ENCODE measurements at places on chromosomes 2 and 18.

DNA sequence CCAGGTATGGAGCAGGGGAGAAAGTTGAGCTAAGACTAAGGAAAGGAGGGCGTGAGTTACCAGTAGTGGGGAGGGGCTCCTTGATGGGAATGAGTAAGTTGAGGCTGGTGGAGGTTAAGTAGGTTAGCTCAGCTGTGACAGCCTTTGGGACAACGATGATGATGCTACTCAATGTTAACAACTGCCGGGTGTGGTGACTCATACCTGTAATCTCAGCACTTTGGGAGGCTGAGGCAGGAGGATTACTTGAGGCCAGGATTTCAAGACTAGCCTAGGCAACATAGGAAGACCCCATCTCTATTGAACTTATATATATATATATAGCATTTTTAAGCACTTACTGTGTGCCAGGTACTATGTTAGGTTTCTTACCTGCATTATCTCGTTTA is 48.4 kb downstream of the HK2 start:
- DNase-seq, result no peak

DNA sequence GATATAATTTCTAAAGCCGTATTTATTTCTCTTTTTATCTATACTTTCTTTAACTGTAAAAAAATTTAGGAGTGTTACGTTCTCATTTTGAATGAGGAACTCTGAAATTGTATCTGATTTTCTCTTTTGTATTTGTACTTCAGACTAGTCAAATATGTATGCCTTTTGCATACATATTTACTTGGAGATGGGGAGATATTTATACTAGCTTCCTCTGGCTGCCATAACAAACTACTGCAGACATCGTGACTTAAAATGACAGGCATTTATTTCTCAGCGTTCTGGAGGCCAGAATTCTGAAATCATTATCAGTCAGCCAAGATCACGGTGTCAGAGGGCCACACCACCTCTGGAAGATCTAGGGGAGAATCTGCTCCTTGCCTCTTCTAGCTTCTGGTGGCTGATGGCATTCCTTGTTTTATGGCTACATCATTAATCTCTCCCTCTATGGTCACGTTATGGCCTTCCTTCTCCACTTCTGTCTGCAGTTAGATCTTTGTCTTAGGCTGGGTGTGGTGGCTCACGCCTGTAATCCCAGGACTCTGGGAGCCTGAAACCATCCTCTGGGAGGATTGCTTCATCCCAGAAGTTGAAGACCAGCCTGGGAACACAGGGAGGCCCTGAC is 8.2 kb downstream of the LCLAT1 start:
- no peak for DNase-seq

- no peak for DNase-seq
These were observed 26.5 kb downstream of the ZAP70 start for GRCh38 chr2:97739893-97740245.

GRCh38 chr2:188975497-188976102 is 1.4 kb downstream of the COL3A1 start:
- DNase-seq, result peak; percentile 94

- no peak for DNase-seq
These were observed 42.9 kb upstream of the SH3RF3 start for GRCh38 chr2:109085912-109086742.

- no peak for DNase-seq
These were observed 19.1 kb upstream of the B3GNT2 start for GRCh38 chr2:62176801-62177200.

DNA sequence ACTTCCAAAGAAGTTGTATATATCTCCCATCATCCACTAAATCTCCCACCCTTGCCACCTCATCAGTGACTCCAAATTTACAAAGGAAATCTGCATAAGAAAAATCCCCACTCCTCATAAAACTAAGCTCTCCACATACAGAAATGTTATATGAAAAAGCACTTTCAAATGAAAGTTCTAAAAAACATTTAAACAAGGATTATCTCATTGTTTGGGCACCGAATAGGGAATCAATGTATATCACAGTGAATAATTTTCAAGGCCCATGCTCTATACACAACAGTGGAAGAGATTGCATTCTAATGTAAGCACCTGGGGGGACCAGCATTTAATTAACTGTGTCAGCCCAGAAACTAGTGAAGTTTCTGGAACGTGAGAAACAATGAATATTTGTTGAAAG is 70.1 kb downstream of the OSR1 start:
- no peak for DNase-seq

DNA sequence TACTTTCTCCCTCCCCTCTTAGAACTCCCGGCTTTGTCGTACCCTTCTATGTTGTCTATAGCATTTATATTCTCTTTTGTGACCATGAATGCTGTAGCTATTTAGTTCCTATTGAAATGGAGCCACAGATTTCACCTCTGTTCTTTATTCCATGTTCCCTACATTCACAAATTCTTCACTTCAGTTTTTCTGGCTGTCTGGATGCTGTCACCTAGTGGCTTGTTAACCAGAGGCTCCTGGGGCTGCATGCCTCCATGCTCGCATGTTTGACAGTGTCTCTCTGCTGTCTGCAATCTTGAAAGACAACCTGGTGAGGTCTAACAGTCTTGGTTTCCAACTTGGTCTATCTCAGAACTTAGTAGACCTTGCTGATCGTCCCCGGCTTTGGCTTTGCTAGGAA is 48.2 kb downstream of the CFAP221 start:
- DNase-seq, result no peak

- no peak for DNase-seq
These were observed 16.9 kb downstream of the ACSL3 start for GRCh38 chr2:222877556-222878300.

DNA sequence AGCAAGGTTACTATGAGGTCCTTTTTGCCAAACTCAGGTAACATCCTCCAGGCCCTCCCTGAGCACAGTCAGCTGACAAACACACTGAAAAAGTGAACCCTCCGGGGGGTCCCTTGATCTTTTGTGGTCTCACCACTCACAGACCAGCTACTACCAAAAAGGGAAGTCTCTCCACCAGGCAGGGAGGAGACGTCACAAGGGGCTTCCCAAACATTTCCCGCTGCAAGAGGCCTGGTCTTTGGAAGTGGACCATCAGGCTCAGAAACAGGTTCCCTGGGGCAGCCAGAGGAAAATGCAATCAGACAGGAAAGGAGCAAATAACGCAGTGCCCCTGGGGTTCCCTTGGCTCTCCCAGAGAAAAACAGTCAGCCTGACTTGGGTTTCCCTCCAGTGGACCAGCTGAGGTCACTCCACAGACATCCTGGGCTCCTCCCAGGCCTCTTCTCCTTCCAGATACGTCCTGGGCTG is 38.7 kb upstream of the POMC start:
- no peak for DNase-seq

GRCh38 chr2:173766537-173767289 is 198.5 kb downstream of the SP3 start:
- DNase-seq, result no peak

GRCh38 chr2:1495676-1496358 is 82.6 kb downstream of the TPO start:
- DNase-seq, result no peak

DNA sequence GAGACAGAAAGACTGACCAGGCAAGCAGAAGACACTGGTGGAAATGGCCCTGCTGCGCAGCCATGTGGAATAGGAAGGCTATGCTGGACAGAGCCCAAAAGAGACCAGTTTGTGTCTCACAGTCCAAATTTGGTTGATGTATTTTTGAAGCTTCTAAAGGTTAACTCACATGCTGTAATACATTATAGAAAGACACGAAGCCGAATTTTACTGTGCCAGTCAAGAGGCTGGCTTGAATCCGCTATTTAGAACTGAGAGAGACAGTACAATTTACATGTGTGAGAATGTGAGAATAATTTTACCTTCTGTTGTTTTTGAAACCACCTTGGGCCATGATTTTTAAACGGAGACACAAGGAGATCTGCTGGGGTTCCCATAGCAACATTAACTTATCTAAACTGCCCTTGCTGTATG is 113.6 kb downstream of the METTL8 start:
- DNase-seq, result no peak

GRCh38 chr2:17311771-17312511 is 206.3 kb downstream of the RAD51AP2 start:
- no peak for DNase-seq

DNA sequence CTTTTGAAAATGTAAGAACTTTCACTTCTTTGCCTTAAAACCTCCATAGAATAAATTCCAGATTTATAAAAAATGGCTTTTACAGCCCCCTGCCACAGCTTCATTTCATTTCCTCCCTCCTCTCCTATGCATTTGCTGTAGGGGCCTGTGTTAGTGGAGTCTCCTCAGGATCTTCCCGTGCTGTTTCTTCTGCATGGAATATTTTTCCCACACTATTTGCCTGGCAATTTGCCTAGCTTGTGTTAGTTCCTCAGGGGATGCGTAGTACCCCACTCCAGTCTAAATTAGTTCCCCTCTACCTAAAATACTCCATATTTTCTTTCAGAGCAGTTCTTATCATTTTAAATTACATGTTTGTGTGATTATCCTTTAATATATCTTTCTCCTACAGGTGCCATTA is 262.2 kb downstream of the PLCL1 start:
- DNase-seq, result no peak

DNA sequence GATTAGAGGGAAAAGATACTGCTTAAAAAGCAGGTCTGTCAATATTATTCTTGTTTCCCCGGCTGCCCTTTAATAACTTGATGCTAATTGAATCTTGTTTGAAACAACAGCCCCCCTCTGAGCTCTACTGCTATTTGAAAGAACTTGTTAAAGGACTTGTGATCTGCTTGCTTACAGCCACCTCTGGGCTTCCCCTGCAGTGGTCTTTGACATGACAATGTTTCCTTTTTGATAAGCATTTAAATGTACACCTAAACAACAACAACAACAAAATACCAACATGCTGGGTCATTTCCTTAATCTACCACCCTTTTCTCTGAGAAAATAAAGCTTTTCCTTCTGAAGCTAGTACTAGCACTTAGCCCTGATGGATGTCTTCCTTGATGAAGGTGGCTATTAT is 3.9 kb downstream of the HOXD1 start:
- DNase-seq, result no peak

DNA sequence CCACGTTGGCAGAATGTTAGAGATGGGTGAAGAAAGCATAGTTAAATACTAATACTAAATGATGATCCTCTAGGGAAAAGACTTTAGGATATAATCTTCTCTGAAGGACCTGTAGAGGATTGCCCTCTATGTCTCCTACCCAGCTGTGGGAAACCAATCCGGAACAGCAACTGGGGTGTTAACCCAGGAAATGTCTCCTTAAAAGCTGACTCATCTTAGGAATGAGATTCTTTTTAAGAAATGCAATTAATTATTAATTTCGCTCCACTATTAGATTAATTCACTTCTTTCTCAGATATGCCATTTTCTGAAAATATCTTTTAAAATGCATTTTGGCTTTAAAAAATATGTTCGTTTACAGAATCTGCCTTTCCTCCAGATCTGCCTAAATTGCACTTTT is 7.4 kb downstream of the SCN3A start:
- no peak for DNase-seq

- no peak for DNase-seq
These were observed 55.8 kb upstream of the FAM136A start for GRCh38 chr2:70357684-70358071.

DNA sequence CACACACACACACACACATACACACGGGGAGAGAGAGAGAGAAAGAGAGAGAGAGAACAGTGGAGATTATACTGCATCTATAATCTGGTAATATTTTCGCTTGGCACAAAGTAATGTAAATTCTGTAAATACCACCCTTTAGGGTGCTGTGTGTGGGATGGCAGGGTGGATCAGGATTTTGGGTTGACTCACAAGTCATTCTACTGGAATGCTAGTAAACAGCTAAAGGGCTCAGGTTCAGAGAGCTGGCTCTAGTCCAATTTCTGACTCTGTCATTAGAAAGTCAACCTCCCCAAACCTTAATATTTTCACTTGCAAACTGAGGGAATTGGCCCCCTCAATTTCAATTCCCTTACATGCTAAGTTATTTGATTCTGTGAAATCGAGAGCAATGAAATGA is 308.3 kb downstream of the TSN start:
- no peak for DNase-seq

GRCh38 chr2:99821572-99821971 is 320.8 kb downstream of the AFF3 start:
- no peak for DNase-seq

- DNase-seq, result no peak
These were observed 76.2 kb upstream of the EFEMP1 start for GRCh38 chr2:55999790-56000189.

Measured in muscle of arm (tissue), 14 donors.